Stimulated activated CD8-positive, alpha-beta memory T cell treated with anti-CD3 and anti-CD28 coated beads, Interleukin-15, amount 100 ng/mL, for 48 hours (primary cell): ENCODE measurements at places on chromosomes 5 and 9.

DNA sequence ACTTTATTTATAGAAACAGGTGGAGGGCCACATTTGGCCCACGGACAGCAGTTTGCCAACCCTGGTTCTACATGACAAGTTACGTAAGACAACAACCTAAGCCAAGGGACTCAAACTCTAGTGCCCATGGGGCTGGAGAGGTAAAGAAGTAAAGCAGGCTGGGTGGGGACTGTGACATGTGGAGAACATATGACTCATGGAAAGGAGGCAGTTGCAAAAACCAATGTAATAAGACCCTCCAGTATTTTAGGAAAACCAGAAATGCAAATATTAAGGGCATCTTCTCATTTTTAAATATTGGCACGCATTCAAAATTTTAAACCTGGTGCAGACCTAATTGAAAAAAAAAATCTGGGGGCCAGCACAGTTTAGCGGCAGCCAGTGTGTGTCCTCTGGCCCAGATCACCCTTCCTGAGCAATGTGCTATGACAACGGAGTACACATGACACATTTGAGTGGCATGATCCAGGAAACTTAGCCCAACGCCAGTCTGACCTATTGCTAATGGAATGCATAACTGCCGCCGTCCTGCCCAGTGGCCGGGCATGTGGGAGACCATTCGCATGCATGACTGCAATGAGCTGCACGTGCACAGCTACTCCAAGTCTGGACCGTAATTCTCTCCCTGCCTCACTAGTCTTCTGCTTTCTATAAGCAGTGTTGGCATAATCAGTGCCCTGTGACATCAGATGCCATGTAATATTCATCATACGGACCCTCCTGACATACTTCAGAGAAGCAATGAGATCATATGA lies 97.2 kb downstream of the SH3TC2 start:
- DNase-seq: no peak

DNA sequence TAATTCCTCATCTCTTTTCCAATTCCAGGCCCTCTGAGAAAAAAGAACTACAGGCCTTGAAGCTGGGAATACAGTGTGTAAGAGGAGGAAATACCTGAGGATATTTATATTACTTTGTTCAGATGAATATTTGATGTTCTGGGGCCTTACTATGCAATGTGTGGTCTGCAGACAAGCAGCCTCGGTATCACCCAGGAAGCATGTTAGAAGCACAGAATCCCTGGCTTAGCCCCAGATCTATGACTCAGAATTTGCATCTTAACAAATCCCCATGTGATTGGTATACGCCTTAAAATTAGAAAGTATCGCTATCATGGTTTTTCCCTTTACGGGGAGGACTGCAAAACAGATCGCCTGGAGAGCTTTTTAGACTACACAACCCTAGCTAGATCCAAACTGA lies 121.0 kb downstream of the JAKMIP2 start:
- DNase-seq: no peak

DNA sequence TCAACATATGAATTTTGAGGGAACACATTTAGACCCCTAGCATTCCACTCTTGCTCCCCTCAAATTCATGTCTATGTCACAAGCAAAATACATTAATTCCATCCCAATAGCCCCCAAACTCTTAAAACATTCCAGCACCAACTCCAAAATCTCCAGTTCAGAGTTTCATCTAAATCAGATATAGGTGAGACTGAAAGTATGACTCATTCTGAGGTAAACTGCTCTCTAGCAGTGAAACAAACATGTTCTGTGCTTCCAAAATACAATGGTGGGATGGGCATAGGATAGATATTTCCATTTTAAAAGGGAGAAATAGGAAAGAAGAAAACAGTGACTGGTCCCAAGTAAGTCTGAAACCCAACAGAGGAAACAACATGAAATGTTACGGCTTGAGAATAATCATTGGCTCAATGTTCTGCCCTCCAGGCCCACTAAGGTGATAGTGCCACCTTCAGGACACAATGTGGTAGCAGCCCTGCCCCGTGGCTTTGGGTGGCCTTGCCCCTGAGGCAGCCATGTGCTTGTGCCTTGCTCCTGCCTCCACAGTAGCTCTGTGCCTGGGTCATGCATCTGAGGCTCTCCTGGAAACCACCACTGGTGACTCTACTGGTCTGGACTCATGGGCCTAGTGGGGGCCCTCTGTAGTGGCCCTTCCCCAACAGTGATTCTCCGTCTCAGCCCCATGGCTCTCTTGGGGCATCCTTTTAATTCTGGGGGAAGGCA lies 36.4 kb upstream of the IPPK start:
- peak; percentile 26 for DNase-seq

- no peak for DNase-seq
Measured at GRCh38 chr5:94240993-94241651, 377.3 kb downstream of the KIAA0825 start.

DNA sequence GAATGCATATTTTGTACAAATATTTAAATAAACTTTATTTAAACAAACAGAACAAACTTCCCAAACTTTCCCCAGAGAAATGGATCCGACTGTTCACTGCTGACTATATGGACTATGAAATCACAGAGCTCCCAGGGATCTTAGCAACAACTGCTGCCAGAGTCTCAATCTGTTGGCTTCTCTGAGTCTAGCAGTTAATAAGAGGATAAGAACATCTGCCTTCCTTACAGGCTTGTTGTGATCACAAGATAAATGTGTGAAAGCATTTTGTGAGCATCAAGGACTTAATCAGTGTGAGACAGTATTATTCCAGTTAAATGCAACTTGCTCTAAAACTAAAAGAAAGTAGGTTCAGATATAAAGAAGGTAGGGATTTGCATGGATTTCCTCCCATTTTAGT lies 31.4 kb upstream of the MYOT start:
- no peak for DNase-seq

GRCh38 chr5:23675456-23675855 lies 168.0 kb downstream of the PRDM9 start:
- DNase-seq: no peak

DNA sequence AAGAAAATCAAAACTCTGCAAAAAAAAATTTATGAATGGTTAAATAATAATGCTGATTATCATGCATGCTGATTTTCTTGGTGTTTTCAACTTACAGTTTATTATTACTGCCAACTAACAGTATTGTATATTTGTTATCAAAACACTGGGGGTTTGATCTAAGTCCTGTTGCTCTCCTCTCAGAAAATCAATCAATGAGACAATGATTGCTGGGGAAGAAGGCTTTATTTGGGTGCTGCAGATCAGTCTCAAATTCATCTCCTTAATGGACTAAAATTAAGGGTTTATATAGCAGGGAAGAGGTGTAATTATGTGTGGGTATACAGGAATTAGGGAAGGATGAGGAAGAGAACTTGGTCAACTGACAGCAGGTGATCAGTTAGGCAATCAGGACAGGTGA lies 565.5 kb upstream of the CDH6 start:
- no peak for DNase-seq

GRCh38 chr5:137313526-137314175 lies 185.5 kb downstream of the SPOCK1 start:
- no peak for DNase-seq

DNA sequence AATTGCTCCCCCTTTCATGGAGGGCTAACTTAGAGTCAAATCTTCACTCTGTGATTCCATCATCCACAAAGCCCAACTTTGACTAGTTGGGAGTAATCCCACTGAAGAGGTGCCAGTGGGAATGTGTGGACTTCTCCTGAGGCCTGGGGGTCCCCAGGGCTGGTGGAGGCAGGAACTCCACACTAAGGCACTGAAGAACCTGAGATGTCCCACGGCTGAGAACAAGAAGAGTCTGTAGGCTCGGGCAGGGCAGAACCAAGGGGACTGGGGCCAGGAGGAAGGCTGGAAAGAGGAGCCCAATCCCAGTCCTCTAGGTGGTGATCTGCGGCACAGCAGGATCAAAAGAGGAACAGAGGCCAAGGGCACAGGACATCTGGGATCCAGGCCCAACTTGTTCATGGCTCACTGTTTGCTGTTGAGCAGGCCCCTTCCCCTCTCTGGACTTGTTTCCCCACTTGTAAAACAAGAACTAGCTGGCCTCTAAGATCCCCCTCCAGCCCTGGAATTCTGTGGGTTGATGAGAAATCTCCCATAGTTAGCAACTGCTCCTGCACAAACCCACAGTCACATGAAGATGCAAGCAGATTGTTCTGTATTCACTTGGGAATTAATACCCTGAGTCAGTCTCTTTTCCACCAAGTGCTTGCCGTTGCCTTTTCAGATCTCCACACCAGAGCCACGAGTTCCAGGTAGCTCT lies 32.7 kb upstream of the ALDH1B1 start:
- no peak for DNase-seq

DNA sequence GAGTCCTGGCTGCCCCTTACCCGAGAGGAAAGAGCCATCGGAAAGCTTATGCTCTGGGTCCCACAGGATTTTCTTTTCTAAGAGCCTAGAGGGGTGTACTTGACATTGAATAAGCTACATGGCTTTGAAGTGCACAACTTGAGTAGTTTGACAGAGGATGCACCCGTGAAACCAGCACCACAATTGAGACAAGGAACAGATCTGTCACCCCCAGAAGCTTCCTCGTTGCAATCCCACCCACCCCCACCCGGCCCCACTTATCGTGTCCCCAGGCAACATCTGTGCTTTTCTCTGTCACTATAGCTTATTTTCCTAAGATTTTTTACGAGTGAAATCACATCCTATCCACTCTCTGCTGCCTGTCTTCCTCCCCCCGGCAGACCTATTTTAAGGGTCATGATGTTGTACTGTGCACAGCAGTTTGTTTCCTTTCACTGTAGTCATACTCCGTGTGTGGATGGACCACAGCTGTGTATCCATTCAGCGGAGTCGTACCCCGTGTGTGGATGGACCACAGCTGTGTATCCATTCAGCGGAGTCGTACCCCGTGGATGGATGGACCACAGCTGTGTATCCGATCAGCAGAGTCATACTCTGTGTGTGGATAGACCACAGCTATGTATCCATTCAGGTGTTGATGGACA lies 8.8 kb upstream of the FCN2 start:
- no peak for DNase-seq

GRCh38 chr5:50934343-50934742 lies 267.9 kb downstream of the PARP8 start:
- DNase-seq: no peak

DNA sequence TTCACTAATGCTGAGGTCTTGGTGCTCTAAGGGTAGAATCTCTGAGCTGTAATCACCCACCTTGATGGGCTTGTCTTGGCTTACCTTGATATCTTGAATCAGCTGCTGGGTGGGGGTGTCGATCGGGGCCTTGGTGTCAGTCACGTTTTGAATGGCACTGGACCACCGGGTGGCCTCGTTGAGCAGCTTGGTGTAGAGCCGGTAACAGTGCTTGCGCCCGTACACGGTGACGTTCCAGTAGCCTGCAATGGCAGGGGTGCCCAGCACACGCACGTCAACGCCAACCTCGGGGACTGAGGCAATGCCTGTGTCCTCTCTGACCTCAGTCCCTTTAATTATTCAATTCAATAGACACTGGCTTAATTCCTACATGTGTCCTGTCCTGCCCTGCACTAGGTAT lies 63.1 kb upstream of the RETREG1 start:
- DNase-seq: no peak

DNA sequence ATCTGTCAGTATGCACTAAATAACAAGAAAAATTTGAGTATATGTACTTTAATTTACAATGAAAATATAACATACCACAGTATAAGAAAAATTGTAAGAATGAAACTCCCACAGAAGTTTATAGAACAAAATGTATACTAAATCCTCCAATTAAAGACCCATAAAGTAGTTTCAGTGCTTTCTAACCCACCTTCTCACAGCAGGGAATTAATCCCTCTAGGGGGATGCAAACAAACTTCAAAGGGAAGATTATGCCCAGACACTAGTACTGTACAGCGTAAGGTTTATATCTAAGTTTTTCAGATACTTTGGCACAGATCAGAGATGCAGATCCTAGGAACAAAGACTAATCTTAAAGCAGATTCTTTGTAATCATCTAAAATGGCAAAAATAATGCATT lies 57.2 kb downstream of the DENND1A start:
- no peak for DNase-seq

DNA sequence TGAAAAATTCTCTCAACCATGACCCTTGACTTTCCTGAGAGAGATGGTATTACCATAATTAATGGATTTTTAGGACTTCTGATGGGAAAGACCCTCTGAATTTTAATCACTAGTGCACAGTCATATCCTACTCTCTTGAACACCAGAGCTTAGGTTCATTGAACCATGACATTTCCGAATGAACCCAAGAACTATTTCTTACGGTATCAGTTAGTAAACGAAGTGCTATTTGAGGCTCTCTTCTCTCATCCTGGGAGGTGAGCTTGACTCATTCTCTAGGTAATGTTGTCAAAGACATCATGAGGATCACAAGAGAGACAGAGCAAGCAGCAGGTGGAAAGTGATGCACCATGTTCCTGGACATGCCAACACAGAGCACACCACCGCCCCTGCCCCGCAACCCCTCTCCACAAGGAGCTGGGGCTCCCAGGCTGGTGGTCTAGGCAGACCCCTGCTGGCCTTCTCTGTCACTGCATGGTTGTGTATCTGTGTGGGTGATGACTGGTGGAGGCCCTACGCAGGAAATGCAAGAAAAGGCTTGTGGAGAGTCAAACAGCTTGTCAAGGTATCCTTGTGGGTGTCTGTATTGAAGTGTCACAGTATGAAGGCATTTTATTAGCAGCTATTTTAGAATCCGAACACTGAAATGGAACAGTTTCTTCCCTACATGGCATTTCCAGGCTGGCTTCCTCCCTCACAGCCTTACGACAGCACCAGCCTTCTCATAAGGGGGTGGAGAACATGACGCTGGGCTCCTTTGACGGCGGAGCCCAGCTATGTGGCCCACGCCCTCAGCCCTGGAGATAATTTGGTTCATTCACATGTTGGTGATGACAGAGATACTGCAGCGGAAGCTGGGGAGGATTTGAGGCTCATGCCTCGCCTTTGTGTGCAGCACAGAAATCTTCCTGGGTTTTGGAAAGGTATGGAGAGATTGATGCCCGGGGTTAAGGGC lies 297.6 kb downstream of the NTRK2 start:
- no peak for DNase-seq

- DNase-seq: no peak
Measured at GRCh38 chr5:174425964-174426290, 298.5 kb upstream of the MSX2 start.

GRCh38 chr5:2701592-2701991 lies 49.9 kb downstream of the IRX2 start:
- no peak for DNase-seq

DNA sequence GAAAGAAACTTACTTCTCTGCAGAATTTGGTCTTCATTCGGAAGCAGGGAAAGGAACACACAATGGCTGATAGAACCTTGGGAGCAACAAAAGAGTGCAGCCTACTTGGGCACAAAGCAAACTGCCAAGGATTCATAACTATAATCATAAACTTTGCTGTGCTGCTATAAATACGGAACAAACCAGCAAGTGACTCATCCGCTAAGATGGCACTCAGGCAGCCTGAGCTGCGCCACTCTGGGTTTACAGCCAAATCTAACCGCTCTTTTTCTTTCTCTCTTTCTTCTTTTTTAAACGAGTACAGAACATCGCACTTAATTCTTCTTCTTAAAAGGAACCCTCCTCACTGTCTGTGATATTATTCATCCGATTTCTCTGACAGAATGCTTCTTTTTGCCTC lies 81.1 kb downstream of the PTPN3 start:
- DNase-seq: no peak

- DNase-seq: no peak
Measured at GRCh38 chr9:76720245-76720644, 44.0 kb upstream of the PCA3 start.

- peak; percentile 1 for DNase-seq
Measured at GRCh38 chr9:113309204-113309813, 6.1 kb upstream of the RNF183 start.
